ENCODE measurements at places on chromosomes 4 and X. TPM values are rescaled to one million over a fixed set of nuclear protein-coding genes. Genes with fewer than 3 reads are reported as not detected.

AREG gene
- total RNA-seq = 0.64 TPM

CCNB3 gene
- total RNA-seq = 0.48 TPM

CYBB gene
- total RNA-seq = not detected

EMCN gene
- total RNA-seq = 3.3 TPM

- DNase-seq = no peak
These were observed 109.1 kb downstream of the PPP4R3C start for GRCh38 chrX:27354021-27354420.

- DNase-seq = no peak
These were observed 17.4 kb downstream of the GABRA4 start for GRCh38 chr4:46975812-46976553.

DNA sequence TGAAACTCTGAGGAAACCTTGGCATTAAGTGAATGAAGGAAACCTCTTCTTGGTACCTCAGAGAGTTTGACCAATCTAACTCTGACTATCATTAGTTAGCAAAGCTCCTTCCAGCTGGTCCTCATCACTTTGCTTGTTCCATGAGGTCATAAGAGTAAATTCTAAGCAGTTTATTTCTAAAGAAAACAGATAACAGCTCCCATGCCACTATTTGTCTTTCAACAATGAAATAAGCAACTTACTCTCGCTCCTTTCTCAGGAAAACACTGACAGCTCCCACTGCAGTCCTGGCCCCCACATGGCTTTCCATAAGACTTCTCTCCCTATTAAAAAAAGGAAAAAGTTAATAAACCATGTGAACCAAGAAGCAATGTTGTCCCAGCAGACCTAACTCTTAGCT, 127.7 kb downstream of the COL4A6 start:
- no peak for DNase-seq

GRCh38 chr4:79763486-79764075, 309.4 kb downstream of the ANTXR2 start:
- DNase-seq = no peak

GRCh38 chr4:100086766-100087431, 103.4 kb downstream of the DDIT4L start:
- DNase-seq = no peak

DNA sequence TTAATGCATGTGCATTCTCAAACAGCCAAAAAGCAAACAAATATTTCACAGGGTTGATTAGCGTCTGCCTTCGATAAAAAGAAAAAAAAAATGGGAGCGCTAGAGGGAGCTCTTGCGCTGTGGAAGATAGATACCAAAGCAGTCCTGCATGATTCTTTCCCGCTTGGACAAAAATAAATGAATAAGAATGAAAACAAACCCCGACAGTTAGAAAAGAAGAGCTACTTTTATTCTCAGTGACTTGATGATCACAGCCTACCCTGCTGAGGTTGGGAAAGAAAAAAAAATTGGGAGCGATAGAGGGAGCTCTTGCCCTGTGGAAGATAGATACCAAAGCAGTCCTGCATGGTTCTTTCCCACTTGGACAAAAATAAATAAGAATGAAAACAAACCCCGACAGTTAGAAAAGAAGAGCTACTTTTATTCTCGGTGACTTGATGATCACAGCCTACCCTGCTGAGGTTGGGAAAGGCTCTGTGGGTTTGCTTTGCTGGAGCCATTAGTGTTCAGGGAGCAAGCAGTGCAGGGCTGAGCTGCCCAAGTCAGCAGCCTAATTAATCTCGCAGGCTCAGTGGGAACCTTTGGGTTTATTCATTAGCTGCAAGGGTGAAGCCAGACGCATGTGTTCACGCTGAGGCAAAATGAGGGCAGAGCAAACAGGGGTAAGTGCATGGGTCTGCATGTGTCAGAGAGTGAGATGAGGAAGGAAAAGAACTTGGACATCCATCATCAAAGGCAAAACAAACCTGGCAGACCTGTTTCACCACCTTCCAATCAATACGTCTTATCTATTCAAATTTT, 249.3 kb upstream of the PRKX start:
- DNase-seq = no peak

Measured in osteocyte (in vitro differentiated cells).